ENCODE measurements at places on chromosomes 13 and 19.

- no peak for DNase-seq
Observed at GRCh38 chr19:18062028-18062427, 24.7 kb downstream of the IL12RB1 start.

- DNase-seq: no peak
Observed at GRCh38 chr13:35984776-35985453, 146.3 kb downstream of the DCLK1 start.

GRCh38 chr19:17943274-17944221 lies 10.7 kb downstream of the CCDC124 start:
- no peak for DNase-seq

- DNase-seq: no peak
Observed at GRCh38 chr19:48606463-48607358, at the start of gene SPACA4. TSS of gene SPACA4 (plus strand) at chr19:48606742. CDS start at chr19:48606979, 237 bp downstream.

- no peak for DNase-seq
Observed at GRCh38 chr13:113631341-113632095, 26.5 kb downstream of the ATP4B start.

GRCh38 chr19:2144190-2144589 lies 7.2 kb downstream of the AP3D1 start:
- DNase-seq: no peak

DNA sequence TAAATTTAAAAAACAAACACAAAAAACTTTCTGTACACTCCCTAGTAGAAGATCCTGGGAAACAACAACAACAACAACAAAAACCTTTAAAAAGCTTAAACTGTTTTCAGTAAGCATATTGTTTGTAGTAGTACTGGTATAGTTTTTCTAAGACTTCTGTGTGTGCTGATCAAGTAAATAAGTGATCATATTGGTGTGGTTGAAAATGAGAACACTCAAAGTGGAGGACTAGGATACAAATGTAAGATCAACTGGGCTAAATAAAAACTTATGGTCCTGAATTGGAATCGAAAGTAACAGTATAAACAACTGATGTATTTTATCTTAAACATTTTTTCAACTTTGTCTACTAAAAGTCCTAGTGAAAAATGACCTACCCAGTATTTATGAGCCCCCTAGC lies 135.5 kb downstream of the FOXO1 start:
- no peak for DNase-seq

DNA sequence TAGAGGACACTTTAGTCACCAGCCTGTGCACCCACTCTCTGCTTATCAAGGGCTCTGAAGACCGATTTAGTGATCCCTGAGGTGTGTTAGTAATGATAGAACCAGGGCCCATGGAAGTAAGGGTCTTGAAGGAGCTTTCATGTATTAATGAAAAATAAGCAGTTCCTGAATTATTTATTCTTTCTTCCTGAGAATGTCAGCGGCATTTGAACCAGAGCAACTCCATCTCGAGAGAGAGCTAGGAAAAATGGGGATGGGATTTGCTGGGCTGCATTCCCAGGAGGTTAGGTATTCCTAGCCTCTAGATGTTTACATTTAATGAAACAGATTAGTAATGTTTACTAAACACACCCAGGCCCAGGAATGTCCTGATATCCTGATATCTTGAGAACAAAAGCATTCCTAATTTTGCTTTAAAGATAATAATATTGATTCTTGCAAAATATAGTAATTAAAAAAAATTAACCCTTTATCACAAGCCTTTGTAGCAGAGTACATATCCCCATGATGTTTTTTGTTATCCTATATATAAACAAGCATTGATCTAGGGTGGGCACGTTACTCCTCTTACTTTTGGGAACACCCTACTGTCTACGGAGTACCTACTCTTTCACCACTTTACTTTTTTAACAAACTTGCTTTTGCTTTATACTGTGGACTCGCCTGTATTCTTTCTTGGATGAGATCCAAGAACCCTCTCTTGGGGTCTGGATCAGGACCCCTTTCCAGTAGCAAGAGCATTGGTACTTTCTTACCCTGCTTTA lies 63.1 kb downstream of the COG3 start:
- DNase-seq: no peak

GRCh38 chr13:102555914-102556553 lies 40.8 kb upstream of the TPP2 start:
- no peak for DNase-seq

DNA sequence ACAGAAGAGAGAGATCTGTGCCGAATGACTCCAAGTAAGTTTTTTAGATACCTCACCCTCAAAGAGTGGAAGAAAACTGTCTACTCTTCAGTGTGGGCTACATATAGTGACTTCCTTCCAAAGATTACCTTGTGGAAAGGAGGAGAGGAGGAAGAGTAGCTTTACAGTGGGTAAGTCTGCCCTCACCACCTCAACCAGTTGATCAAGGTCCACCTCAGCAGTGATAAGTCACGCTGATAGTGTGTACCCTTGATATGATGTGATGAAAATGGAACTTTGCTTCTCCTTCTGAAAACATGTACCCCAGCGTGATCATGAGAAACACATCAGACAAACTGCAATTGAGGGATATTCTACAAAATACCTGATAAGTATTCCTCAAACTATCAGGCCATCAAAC lies 20.6 kb downstream of the KLF5 start:
- no peak for DNase-seq

- DNase-seq: no peak
Observed at GRCh38 chr13:52736891-52737290, 2.7 kb downstream of the CNMD start.

- no peak for DNase-seq
Observed at GRCh38 chr19:55391191-55391670, 5.5 kb downstream of the RPL28 start.

DNA sequence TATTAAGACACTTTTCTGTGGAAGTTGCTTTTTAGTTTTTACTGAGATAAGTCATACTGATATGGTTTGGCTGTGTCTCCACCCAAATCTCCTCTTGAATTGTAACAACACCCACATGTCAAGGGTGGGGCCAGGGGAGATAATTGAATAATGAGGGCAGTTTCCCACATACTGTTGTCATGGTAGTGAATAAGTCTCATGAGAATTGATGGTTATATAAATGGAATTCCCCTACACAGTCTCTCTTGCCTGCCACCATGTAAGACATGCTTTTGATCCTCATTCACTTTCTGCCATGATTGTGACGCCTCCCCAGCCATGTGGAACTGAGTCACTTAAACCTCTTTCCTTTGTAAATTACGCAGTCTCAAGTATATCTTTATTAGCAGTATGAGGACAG lies 1340.4 kb downstream of the SLITRK5 start:
- DNase-seq: no peak

DNA sequence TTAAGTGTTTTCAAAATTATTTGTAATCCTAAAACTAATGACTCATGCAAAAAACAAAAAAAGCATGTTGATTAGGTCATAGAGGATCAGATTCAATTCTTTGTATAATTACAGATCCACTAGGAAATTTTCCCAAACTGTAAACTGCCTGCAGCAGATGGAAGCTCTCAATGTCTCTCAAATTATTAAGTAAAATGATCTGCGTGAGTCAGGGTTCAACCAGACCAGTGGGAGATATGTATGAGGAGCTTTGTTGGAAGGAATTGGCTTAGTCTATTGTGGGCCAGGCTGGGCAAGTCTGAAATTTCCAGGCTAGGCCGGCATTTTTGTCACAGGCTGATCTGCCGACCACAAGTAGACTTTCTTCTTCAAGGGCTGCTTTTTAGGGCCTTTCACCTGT lies 14.4 kb upstream of the SACS start:
- DNase-seq: no peak

DNA sequence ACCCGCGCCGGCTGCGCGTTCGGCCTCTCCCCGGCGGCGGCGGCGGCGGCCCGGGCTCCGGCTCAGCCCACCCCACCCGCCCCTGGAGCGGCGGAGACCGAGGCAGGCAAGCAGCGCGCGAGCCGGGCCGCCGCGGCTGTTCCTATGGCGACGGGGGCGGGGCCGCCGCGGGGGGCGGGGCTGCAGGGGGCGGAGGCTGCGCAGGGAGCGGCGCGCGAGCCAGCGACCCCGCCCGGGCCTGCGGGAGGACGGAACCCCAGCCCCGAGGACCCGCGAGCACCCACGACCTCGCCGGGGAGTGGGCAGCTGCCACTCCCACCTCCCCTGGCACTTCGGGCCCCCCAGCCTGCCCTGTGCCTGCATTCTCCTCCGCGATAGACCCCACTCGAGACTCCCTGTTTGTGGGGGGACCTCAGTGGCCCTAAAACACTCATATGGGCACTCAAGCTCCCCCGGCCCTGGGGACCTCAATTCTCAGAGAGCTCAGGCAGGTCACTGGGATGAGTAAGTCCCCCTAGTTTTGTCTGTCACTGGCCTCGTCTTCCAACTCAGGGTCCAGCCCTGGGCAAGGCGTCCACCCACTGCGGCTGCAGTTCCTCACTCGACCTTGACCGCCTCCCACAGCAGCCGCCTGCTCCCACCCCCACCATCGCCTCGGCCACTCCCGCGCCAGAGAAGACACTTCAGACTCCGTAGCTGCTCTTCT lies at the start of gene CTXN1:
TSS of gene CTXN1 (minus strand) at position 115 of the 706 bp plus-strand sequence. CDS start 597 bp downstream, outside the sequence.
- peak; percentile 64 for DNase-seq

DNA sequence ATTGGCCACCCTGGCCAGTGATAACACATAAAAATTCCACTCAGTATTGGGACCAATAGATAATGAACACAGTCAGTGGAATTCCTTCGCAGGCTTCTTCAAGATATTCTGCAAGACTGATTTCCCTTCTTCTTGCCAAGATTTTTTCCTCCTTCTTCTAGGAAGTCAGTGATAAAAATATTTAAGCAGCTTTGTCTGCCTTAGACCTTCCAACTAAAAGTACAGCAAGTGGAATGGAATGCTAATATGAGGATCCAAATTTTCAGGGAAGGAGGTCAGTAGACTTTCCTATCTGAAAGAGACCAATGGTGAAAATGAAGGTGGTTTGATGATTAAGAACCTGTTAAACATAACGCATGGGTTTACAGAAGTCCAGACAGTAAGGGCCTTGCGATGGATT lies 9.6 kb downstream of the STARD13 start:
- no peak for DNase-seq

- DNase-seq: no peak
Observed at GRCh38 chr13:74027161-74027779, 106.9 kb downstream of the KLF12 start.

DNA sequence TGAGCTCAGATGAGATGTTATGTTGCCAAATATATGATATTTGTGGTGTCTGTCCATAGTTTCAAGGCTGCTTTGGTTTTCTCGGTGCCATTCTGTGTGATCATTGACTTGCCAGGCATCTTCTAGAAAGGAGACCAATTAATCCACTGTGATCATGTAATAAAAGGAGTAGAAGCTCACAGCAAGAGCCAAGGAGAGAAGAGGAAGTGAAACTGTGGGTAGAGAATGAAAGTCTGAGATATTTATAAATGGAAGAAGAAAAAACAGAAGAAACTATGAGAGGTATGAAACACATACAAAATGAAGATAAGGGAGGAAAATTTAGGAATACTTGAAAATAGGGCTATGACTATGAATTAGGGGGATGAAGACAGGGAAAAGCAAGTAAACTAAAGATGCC lies 11.1 kb upstream of the ZNF613 start:
- DNase-seq: no peak
